ENCODE measurements at places on chromosomes 6 and 20.

DNA sequence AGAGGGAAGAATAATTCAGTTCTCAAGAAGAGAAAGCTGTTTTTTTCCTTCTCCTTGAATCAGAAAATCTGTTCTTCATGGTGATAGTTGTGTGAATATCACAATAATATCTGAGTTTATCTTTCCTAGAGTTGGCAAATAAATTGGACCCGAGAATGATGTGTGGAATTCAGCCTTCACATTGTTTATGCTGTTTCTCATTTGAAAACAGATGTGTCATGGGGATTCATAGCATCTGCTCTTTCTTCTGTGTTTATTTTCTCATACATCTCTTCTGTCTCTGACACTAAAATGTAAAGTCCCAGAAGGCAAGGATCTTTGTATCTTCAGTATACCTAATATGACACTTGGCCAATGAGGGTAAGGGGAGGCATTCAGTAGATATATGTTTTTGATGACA, 103.6 kb upstream of the SGK1 start:
- no peak for DNase-seq

GRCh38 chr20:18921291-18921690, 107.7 kb downstream of the SCP2D1 start:
- no peak for DNase-seq

GRCh38 chr20:3606021-3606420, 57.2 kb downstream of the GFRA4 start:
- no peak for DNase-seq

DNA sequence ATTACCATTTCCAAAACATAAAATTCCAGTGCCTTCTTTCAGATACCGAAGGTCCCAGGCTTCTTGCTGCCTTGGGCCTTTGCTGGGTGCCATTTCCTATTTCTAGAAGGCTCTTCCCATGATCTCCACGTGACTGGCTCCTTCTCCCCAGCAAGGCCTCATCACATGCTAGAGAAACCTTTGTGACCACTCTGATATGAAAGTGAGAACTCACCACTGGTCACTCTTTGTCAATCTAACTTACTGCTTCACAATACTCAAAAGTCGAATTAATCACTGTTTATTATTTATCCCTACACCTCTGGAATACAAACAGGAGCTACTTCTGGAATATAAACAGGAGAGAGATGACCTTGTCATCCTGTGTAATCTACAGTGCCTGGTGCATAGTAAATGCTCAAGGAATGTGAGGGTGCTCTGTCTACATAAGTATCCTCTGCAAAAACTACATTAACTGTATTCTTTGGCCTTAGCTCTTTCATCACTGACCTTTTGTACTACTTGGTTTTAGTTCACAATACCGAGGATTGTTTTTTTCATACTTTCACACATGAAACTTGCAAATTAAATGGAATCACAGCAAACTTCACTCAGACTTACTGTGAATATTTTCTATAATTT, 1.6 kb downstream of the STX7 start:
- DNase-seq = no peak

GRCh38 chr6:114083251-114083650, 112.3 kb upstream of the HDAC2 start:
- DNase-seq = no peak

- no peak for DNase-seq
Measured at GRCh38 chr6:142783499-142783898, 161.5 kb downstream of the HIVEP2 start.

- no peak for DNase-seq
Measured at GRCh38 chr6:146881228-146882181, 282.7 kb downstream of the ADGB start.

GRCh38 chr6:30914076-30914853, at the start of gene VARS2:
TSS of gene VARS2 (plus strand) at chr6:30914238. CDS start at chr6:30914837, 599 bp downstream.
- DNase-seq = peak; percentile 97

DNA sequence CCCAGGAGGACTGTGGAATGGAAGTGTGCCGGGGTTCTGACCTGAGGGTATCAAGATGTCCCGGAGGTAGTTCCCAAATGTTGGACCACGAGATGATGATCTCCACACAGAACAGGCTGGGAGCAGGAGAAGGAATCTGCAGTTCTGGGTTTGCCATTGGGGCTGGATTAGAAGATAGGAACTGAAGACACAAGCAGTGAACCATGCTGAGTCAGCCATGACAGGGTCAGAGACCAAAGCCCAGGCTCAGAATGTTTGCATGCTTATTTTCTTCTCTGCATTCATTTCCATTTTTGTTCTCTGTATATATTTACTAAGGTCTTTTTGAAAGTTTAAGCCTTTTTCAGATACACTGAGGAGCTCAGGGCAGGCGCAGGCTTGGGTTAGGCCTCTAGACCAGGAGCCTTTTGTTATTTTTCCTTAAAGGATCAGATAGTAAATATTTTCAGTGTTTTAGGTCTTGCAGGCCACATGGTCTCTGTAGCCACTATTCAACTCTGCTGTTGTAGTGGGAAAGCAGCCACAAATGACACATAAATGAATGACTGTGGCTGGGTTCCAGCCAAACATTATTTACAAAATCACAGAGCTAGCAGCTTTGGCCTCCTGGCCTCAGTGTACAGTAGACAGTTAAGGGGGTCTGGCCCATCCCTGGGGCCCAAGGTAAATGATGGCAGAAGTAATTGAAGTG, 28.5 kb downstream of the SLC35D3 start:
- DNase-seq = no peak

- no peak for DNase-seq
Measured at GRCh38 chr20:31538326-31538725, 24.1 kb downstream of the HM13 start.

GRCh38 chr6:139979021-139979725, 604.7 kb upstream of the CITED2 start:
- peak; percentile 62 for DNase-seq

DNA sequence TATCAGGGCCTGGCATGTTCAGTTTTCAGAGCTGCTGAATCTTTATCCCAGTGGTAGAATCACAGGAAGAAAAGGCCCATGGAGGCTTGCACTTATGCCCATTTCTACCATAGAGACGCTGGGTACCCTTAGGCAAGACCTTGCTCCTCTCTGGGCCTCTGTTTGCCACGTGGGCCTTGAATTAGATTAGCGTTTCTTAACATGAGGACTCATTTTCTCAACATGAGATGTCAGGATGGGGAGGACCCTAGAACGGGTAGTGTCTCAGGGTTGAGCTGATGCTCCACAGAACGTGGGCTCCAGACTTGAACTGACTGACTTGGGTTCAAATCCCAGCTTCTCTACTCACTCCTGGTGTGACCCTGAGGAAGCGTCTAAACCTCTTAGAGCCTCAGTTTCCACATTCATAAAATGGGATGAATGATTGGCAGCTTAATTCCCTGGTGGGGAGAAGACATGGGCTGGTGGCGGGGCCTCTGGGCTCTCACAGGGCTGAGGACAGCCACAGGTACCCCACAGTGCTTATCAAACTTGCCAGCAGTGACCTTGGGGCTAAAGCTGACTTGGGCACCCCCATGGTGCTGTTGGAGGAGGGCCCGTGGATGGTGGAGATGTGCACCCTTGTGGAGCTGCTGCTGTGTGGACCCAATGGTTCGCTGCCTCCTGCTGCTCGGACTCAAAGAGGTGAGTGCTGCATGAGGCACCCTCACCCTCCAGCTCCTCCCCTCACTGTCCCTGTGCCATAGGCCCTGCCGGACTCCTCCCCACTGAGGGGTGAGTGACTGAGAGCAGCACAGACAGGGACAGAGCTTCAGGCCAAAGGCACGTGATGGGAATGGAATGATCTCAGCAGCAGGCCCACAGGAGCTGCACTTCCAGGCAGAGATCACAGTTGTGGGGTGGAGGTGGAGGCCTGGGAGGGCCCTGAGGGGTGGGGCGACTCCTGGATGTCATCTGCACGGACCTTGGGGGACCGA, 28.2 kb downstream of the SUN5 start:
- peak; percentile 96 for DNase-seq

GRCh38 chr6:159109391-159109790, 59.8 kb upstream of the FNDC1 start:
- no peak for DNase-seq

DNA sequence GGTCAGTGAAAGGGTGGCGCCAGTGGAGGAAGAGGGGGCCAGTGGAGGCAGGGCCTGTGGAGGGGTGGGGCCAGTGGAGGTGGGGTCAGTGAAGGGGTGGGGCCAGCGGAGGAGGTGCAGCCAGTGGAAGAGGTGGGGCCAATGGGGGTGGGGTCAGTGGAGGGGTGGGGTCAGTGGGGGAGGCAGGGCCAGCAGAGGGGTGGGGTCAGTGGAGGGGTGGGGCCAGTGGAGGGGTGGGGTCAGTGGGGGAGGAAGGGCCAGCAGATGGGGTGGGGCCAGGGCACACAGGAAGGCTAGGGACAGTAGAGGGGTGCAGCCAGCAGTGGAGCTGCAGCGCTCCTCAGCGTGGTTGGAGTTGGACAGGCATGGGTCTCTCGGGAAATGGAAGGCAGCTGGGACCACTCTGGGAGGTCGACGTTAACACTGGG, 18.7 kb downstream of the ADRM1 start:
- peak; percentile 91 for DNase-seq
